GM12892 (cell line): ENCODE measurements at places on chromosomes 11 and 22.

GRCh38 chr11:60169264-60169915 lies 13.5 kb downstream of the MS4A6A start:
- DNase-seq = no peak

DNA sequence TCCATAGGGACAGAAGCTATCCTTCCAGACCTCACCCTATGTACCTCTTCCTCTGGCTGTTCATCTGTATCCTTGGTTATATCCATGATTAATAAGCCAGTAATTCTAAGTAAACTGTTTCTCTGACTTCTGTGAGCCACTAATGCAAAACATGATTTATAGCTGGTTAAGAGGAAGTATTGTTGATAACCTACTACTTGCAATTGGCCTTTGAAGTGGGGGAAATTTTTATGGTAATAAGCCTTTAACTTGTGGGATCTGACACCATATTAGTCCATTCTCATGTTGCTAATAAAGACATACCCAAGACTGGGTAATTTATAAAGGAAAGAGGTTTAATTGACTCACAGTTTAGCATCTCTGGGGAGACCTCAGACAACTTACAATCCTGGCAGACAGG lies 21.9 kb downstream of the CASP12 start:
- no peak for DNase-seq

DNA sequence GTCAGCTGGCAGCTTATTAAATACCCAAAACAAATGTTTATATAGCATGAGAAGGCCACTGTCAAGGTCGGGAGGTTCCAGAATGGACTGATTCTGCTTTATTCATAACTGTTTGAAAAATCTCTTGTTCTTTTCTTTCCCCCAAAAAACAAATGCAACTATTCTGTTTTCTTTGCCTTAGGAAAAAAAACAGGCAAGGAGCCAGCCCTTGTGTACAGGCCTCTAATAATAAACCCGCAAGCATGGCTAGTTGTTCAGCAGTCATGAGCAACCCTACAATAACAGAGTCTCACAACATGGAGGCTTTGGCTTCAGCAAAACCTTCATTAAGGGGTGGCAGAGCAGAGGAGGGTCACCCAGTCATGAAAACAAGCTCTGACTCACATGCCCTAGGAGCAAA lies 191.7 kb downstream of the KIRREL3 start:
- no peak for DNase-seq

DNA sequence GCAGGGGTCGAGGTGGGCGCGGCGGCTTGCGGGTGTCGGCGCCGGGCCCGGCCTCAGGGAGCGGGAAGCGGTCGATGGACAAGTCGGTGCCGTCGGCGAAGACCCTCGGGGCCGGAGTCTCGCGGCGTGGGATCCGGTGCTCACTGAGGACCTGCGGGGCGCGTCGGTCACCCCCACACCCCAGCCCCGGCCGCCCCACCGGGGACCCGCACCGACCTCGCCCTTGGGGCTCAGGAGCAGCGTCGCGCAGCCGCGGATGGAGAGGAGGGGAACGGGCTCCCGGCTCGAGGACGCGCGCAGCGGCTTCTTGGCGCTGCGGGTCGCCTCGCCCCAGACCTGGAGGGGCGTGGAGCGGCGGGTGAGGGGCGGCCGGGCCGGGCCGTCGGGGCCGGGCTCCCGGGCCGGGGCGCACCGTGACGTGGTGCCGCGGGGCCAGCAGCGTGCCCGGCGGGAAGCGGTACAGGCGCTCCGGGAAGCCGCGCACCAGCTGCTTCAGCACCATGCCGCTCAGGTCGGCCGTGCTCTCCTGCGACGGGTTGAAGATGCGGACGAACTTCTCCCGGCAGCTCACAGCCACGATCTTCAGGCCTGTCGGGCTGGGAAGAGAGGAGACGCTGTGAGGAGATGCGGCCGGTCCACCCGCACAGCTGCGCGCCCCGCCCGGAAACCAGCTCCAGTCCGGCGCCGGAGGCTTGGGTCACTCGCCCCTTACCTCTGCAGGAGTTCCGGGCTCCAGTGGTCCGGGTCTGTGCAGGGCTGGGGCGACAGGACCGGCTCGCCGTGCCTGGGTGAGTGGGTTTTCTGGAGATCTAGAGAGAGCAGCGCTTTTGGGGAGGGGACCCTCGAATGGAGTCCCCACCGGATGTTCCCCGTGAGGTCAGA lies 4.5 kb downstream of the LMNTD2 start:
- no peak for DNase-seq

- DNase-seq = no peak
Observed at GRCh38 chr11:60857378-60858232, 1.9 kb upstream of the PTGDR2 start.

DNA sequence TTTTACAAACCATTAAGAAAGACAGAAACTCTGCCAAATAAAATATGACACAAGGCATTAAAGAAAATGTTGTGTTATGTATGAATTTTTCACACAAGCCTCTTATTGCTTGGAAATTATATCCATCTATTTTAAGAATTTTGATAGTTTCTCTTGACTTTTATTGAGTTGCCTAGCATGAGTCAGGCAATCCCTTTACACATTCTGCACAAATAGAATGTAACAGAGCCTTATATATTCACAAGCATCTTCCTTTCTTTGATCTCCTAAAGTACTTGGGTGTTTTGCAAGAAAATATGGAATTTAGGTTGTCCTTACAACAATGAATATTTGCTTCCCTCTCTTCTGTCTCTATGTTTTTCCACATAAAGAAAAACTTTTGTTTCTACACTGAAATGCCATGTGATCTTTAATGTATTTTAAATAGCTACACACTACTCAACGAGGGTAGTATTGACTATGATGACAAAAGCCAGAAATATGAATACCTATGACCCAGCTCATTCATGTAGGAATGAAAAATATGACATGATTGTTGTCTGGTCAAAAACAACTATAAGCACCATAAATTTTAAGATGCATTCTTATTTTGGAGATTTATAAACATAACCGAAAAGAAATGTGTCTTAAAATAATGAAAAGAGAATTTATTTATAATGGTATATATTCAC lies 398.8 kb downstream of the GUCY1A2 start:
- no peak for DNase-seq

DNA sequence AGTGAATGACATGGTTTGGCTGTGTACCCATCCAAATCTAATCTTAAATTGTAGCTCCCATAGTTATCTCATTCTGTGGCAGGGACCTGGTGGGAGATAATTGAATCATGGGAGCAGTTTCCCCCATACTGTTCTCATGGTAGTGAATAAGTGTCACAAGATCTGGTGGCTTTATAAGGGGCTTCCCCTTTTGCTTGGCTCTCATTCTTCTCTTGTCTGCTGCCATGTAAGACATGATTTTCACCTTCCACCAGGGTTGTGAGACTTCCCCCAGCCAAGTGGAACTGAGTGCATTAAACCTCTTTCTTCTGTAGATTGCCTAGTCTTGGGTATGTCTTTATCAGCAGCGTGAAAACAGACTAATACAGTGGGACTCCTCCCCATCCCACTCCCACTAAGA lies 11.1 kb downstream of the OR5A2 start:
- no peak for DNase-seq

DNA sequence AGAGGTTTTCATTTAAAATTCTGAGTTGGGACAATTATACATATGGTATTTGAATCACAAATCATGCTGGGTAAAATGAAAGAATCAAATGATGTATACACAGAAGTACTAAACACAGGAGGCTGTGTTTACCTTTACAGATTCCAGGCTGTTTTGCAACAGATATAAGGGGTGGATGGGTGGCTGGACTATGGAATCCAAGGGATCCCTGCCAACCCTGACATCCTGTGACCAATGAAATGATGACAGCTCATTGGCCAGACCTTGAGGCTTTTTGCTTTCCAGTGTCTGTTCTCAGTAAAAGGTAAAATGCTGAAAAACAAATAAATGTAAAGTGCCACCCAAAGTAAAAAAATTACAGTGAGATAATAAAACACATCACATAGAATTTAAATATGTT lies 3.3 kb upstream of the DDI1 start:
- DNase-seq = no peak

- DNase-seq = no peak
Observed at GRCh38 chr11:28874706-28875105, 766.5 kb downstream of the METTL15 start.

DNA sequence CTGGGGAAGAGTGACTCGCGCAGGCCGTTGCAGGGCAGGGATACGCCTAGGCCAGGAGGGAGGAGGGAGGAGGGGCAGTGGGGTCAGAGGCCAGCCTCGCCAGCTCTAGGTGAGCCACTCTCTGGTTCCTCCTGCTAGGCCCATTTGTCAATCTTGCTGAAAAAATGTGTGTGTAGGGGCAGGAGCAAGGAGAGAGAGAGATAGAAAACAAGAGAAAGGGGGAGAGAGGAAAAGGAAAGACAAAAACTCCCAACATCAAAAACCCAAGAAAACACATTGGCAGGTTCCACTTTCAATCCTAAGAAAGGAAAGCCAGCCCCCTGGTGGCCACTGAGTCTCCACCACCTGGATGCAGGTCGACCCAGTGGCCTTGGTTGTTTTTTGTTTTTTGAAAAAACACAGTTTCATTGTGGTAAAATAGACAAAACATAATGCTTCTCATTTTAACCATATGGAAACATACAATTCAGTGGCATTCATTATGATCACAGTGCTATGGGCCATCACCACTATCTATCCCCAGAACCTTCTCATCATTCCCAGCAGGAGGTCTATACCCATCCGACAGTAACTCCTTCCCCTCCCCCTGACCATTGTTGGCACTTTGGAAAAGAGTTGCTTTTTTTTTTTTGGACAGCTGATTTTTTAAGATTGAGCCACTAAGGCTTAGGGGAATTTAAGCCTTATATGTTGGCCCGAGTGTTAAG lies 10.9 kb downstream of the OMP start:
- DNase-seq = no peak

DNA sequence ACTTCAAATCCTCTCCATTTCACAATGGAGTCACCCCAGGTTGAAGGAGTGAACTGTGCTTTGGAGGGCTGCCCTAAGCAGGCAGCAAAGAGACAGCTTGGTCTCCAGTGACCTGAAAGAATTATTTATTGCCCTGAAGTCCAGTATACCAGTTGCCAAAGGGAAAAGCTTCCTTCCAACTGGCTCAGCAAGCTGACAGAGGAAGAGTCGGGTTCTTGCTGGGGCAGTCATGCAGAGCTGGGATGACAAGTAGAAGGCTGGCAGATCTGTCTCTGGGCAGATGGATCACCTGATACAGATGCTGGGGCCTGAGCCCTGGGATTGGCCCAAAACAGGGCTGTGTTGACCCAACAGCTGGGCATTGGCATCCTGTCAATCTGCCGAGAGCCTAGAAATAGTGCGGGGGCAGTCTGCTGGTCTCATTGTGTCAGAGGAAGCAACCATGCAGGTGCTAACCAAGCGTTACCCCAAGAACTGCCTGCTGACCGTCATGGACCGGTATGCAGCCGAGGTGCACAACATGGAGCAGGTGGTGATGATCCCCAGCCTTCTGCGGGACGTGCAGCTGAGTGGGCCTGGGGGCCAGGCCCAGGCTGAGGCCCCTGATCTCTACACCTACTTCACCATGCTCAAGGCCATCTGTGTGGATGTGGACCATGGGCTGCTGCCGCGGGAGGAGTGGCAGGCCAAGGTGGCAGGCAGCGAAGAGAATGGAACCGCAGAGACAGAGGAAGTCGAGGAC lies at the start of gene THRSP:
Gene THRSP (plus strand): TSS at position 422 of the 742 bp plus-strand sequence. CDS start 21 bp downstream, at position 443.
- no peak for DNase-seq

GRCh38 chr11:71342116-71342515 lies 89.7 kb upstream of the SHANK2 start:
- DNase-seq = no peak

GRCh38 chr11:120569861-120570260 lies 58.3 kb downstream of the GRIK4 start:
- no peak for DNase-seq

- peak; percentile 25 for DNase-seq
Observed at GRCh38 chr11:1230456-1231395, 7.9 kb downstream of the MUC5B start.

GRCh38 chr22:43541462-43542407 lies 129.9 kb downstream of the MPPED1 start:
- DNase-seq = no peak

DNA sequence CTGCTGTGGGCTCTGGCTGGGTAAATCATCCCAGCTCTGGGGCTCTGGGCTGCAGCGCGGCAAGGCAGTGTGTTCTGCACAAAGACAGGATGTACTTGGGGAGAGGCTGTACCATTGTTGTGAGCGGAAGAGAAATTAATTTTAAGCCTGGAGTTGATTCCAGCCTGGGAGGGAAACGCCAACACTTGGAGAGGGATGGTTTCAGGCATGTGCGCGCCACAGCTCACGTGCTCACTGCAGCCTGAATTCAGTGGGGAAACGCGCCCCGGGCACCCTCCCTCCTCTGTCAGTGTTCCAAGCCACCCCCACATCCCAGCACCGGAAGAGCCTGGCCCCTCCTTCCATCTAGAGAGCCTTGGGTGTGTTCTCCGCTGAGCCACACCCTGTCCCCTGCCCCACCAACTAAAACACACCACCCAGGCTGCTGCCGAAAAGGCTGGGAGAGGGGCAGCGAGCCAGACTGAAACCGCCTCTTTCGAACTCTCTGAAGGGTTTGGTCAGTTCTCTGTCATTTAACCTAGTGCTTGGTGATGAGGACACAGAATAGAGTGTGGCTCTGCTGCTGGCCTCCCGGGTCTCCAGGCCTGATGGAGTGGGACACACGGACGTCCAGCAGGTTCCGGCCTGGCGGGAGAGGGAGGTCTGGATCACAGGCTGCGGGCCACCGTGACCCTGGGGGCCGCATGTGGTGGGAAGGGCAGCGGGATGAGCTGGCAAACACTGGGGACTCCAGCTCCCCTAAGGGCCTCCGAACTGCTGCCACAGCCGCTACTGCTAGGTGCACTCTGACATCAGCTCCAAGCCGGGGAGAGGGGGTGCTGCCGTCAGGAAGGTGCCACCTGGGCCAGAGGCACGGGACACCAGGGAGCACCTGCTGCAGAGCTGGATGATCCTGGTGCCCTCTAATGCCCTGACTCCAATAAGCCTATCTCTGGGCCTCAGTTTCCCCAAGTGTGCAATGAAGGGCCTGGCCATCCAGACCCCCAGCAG lies 230.8 kb downstream of the CTTN start:
- no peak for DNase-seq

DNA sequence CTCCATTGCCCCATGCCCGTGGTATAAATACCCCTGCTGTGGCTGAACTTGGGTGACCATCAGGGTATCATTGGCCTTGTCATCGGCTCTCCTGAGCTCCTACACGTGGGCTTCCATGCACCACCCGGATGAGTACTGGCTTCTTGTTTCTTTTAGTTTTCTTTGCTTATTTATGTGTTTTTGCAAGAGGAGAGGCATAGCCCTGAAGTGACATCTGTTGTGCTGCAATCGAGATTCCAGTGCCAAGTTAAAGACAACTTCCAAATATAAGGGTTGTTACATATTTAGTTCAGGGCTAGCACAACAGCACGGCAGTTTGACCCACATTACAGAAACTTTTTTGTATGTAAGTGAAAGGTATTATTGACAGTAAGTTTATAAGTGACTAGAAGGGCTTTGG lies 1087.1 kb downstream of the TBC1D22A start:
- no peak for DNase-seq

DNA sequence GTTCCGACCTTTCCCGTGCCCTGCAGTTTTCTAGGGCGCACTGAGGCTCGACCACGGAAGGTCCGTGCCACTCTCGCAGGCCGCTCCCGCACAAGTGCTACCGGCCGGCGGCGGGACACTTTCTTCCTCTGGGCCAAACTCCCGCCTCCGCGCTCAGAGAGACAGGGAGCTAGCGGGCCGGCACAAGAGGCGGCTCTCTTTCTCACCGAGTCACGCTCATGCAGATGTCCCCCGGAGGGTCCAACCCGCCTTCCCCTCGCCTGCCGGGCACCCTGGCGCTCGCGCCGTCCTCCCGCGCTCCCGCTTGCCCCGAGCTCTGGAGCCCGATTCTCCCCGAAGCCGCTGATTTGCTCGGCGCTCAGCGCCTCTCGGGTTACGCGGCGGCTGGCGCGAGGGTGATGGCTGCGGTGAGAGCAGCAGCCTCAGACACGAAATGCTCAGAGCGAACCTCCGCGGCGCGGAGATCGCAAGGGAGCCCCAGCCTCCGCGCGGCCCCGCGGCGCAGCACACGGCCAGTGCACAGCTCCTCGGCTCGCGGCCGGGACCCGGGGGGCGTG lies 1.0 kb downstream of the LMO1 start:
- DNase-seq = peak; percentile 47
